ENCODE measurements at places on chromosomes 3 and 15.

DNA sequence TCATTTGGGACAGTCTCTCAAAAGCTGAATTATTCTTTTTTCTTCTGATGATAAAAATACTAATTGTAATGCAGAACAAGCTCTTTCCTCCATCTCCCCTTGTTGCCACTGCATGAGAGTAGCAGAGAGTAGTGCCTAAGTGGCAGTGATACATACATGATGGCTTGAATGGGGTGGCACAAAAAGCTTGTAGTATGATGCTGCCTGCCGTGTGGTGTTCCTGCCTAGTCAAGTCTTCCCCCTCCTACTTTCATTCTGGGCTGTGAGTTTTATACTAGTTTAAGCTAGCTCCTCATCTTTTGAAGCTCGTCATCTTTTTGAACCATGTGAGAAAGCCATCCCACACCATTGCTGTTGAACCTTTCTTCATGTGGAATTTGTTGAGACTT lies 230.5 kb downstream of the NFKBIZ start:
- no peak for DNase-seq

DNA sequence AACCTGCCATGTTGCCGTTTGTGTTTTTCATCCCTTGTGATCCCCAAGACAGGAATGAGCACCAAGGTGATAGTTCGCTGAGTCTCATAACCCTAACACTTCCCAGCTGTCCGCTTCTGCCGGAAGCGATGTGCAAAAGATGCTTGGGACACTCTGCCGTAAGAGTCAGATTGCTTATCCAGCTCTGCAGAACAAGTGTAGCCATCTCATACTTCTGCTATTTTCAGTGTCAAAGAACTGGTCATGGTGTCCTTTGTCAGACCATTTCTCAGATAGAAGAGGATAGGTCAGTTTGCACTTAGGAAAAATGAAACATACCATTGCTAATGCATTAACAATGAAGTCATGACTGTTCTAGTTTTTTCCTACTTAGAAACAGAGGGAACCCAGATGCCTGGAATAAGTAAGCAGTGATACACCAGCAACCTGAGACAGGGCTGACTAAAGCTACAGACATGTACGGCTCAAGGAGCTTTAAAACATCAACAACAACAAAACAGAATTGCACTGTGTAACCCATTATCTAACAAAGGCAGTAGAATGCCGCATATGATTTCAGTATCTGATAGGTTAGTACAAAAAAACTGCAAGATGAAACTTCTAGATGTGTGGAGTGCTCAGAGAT lies 134.0 kb upstream of the IL12A start:
- no peak for DNase-seq

DNA sequence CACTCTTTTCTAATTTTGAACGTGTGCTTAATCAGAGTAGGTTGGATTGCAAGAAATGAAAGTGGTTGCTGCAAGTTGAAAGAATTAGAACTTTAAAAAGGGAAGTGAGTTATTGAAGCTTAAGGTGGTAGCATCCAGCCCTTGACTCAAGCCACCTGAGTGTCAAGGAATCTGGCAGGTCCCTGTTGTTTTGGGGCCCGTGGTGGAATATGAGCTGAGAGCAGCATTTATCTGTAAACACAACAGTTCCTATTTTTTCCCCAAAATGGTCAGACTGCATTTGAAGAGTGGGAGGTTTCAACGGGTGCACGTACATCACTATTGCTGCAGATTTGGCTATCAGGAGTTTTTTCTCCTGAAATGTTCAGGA lies 1.7 kb downstream of the ITPR1 start:
- DNase-seq: no peak

DNA sequence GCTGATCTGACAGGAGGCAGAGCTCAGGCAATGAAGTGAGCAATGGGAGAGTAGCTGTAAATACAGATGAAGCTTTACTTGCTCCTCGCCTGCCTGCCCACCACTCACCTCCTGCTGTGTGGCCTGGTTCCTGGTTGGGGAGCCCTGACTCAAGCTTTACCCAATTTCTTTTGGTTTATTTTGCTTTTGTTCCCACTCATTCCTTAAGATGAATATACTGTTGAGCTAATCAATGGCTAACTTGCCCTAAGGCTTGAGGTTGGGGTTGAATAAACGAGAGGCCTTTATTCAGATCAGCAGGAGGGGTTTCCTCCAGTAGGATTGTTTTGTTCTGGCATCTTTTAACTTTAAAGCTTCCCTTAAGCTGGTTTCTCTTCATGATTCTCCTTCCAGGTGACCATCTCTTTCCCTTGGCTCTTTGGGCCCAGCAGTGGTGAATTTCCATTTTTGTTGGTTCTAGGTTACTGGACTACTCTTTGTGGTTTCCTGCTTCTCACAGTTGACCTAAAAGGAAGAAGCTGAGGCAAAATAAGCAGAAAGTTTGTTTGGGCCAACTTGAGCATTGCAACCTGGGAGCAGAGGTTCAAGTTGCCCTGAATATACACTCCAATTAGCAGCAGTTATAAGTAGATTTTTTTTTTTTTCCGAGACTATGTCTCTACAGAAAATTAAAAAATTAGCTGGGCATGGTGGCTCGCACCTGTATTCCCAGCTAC lies 44.4 kb downstream of the STARD9 start:
- DNase-seq: no peak

- DNase-seq: no peak
Measured at GRCh38 chr3:50609763-50610085, 1.9 kb downstream of the CISH start.

GRCh38 chr3:46666453-46666845 lies 27.0 kb downstream of the ALS2CL start:
- DNase-seq: no peak

DNA sequence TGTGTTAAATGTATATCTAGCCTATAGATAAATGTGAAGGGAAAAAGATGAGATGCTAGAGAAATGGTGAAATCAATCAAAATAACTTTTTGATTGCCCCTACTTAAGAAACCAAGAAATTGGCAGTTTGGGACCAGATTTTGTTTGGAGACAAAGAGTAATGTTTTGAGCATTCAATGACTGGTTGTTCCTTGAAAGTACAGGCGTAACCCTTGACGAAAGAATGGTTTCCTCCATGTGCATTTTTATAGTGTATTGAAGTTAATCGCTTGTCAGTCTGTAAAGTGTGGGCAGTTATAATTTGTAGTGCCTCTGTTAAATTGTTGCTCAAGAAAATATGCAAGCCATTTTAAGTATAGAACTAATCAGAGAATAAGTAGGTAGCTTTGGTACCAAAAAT lies 1.2 kb downstream of the KIF23 start:
- DNase-seq: no peak

GRCh38 chr3:165217739-165218138 lies 21.6 kb upstream of the SLITRK3 start:
- DNase-seq: no peak

- no peak for DNase-seq
Measured at GRCh38 chr3:59963676-59964075, 913.9 kb upstream of the CFAP20DC start.

- no peak for DNase-seq
Measured at GRCh38 chr3:100518244-100518643, 25.8 kb downstream of the TMEM45A start.

- DNase-seq: no peak
Measured at GRCh38 chr3:194687638-194688199, 2.0 kb downstream of the FAM43A start.

- DNase-seq: no peak
Measured at GRCh38 chr3:13110678-13111116, 37.5 kb upstream of the IQSEC1 start.

DNA sequence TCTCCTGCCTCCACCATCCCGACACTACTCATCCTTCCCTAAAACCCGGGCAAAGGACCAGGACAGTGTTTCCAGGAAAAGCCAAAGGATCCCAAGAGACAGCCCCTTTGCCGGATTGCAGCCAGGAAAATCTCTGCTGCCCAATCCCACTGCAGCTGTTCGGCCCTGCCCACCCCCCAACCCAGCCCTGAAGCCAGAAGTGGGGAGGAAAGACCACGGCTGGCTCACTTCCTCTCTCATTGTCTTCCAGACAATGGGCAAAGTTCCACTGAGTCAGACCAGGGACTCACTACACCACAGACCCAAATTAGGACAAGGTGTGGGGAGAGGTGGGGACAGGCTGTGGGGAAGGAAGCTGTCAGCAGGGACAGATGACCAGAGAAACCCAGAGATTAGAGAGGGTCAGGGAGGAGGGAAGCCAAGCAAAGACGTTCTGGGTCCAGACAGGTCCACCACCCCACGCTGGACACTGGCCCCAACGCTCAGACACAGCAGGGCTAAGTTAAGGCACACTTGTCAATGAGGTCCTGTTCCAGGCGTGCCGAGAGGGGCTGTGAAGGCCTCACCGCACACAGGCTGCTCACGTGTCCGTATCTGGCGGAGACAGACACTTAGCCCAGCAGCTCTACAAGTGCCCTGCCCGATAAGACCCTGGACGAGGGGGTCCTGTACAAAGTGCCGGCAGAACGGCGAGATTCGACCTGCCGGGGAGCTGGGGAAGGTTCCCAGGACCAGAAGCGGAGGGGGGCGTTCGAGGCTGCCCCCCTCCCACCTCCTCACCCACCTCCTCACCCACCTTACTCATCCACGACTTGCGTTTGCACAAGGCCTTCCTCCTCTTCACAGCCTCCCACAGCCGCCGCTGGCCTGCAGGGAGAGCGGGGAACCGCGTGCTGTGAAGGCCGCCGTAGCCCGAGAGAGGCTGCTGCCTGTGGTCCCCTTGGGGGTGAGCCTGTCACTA lies 21.9 kb downstream of the TNK2 start:
- no peak for DNase-seq

DNA sequence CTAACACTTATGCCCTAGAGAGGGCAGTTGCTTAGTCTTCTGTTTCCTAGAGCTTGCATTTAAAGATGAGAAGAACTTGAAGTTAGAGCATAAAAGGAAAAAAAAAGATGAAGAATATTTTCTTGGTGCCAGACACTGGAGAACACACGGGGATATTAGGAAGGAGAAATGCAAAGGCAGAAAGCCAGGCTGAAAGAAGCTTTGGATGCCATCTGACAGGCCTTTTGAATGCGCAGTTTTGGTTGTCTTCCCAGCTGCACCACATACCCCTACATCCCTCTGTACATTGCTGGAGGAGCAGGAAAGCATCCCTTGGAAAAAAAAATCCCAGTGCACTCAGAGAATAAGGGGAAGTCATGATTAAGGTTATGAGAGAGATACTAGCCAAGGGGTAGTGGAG lies 378.9 kb downstream of the GAP43 start:
- no peak for DNase-seq

DNA sequence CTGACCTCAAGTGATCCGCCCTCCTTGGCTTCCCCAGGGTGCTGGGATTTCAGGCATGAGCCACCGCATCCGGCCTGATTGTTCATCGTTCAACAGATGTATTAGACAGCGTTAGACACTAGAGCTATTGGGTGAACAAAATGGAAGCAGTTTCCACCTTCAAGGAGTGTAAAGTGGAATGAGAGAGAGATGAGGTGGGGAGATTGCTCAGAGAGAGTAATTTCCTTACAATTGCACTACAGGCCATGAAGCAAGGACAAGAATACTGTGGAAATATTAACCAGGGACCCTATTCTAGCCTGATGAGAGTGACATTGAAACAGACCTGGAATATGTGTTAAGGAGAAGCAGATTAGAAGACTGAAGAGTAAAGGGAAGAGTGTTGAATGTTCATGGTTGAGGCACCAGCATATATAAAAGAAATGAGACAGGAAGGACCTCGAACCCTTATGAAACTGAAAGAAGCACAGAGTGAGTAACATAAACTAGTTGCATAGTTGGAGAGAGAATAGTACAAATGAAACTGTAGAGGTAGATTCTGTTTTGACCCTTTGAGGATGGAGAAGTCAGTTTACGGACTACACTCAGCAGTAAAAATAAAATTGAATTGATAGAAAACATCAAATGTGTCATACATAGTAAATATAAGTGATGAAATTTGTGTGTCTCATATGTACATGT lies 7.2 kb downstream of the RTF1 start:
- DNase-seq: no peak

DNA sequence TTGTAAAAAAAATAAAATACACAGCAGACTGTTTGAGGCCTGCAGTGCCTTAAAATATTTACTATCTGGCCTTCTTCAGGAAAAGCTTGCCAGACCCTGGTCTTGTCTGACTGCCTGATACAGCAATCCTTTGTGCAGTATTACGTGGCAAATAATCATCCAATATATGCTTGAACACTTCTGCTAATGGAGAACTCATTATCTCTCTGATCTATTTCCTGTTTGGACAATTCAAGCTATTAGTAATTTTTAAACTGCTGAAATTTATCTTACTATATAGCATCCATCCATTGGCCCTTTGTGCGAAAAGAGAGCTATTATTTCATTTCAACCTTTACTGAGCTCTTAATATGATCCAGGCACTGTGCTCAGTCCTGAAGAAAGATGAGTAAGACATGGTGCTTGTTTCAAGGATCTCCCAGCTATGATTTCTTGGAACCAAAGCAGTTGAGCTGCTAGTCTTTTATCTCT lies 15.9 kb downstream of the ATG7 start:
- DNase-seq: no peak

- DNase-seq: no peak
Measured at GRCh38 chr15:101042320-101042719, 123.2 kb downstream of the LRRK1 start.

DNA sequence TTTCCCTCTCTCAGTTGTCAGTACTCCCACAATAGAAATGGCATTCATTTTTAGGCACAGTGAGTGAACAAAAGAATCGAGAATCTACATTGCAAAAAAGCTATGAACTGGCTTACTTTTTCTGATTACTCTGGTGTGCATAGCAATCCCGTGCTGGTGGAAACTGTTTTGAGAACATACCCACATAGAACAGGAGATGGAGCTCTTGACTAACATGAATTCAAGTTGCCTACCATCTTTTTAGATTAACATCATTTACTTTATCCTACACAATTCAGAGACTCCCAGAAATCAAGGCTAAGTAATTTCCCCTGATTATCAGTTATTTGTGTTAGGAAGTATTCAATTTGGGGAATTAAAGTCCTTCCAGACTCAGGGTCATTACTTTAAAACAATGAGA lies 326.6 kb downstream of the ARPP21 start:
- no peak for DNase-seq

DNA sequence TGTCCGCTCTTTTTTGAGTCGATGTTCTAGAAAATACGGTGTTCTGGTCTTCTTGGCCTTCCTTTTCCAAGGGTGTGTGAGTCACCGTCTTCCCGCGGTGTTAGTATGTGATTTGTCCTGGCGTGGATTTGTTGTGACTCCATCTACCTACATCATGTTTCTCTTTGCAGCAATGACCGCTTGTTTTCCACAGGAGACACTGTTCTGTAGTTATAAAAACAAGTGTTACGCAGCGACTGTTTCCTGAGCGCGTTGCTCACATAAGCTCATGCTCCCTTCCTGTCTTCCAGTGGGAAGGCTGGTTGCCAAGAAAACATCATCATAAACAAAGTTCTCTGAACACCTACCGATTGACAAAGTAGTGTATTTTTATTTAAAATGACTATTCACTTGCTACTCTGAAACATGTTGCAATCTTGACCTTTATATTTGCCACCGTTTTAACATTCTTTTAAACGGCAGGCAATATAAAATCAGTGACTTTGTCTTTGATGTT lies 19.0 kb downstream of the USP13 start:
- no peak for DNase-seq

- no peak for DNase-seq
Measured at GRCh38 chr3:42376344-42376798, 34.0 kb downstream of the LYZL4 start.

DNA sequence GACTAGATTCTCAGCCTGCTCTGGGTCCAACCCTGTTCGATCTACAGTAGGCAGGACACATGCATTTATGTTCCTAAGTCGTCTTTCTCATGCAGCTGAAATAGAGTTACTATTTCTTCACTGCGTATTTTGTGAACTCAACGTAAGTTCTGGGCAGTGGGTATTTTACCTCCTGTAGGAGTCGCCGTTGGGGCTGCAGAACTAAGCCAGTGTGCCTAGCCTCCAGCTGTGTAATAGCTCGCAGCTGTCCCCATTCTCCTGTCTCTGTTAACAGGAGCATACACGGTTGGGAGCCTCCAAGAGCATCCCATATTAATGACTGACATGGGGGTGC lies 58.4 kb upstream of the HRH1 start:
- DNase-seq: no peak

All from amygdala (tissue), 56 donors.